ENCODE measurements at places on chromosomes 12 and 14. TPM values are rescaled to one million over a fixed set of nuclear protein-coding genes. Genes with fewer than 3 reads are reported as not detected.

Gene HPD
- 0.35 TPM for total RNA-seq

Gene FAM186B
- total RNA-seq: 1.7 TPM

Gene DLGAP5
- 51.7 TPM for total RNA-seq

Gene SPIC
- total RNA-seq: not detected

Gene AQP6
- not detected for total RNA-seq

Gene SLC4A8
- 2.6 TPM for total RNA-seq

Gene GPR68
- not detected for total RNA-seq

Gene ORAI1
- total RNA-seq: 25.6 TPM

Gene MIP
- total RNA-seq: not detected
